Activated gamma-delta T cell treated with Interleukin-2 at 50 U/mL for 16 hours (primary cell): ENCODE measurements at places on chromosomes 7 and 10.

DNA sequence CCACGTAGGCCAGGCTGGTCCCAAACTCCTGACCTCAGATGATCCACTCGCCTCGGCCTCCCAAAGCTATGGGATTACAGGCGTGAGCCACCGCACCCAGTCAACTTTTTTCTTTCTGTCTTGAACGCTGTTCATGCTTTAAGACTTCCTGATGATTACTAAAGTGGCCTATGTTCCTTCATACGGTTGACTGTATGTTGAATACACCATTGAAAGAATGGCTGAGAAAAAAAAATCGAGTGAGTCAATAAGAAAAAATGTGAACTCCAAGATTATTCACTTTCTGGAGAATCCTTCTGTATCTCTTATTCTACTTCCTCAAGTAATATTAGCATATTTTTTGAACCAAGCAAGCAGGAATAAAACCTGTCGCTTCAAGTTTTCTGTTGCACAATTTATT, 955.0 kb downstream of the GATA3 start:
- no peak for DNase-seq

GRCh38 chr10:61452655-61453641, at the start of gene TMEM26:
TSS of gene TMEM26 (minus strand) at chr10:61453381. CDS start at chr10:61453081, 300 bp downstream.
- no peak for DNase-seq

DNA sequence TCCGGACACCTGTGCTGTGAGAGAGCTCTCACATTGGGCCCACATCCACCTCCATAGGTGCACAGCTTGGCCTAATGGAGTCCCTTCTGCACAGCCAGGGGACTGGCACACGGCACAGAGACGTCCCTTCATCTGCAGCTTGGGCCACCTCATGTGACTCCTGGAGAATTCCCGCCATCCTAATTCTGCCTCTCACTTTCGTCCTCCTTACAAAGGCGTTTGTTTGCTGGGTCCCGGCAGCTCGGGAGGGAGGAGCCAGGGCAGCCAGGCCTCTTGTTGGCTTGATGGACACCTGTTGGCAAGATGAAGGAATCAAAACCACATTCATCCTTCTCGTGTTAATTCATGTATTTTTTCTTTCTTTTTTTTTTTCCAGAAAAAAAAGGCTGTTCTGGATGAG, 30.7 kb upstream of the TTYH3 start:
- DNase-seq: no peak

- DNase-seq: no peak
Observed at GRCh38 chr7:108167460-108167859, 37.3 kb upstream of the LAMB4 start.

GRCh38 chr7:102873470-102874165, 39.2 kb upstream of the LRRC17 start:
- no peak for DNase-seq

GRCh38 chr10:78959217-78959923, 109.4 kb upstream of the ZMIZ1 start:
- no peak for DNase-seq

GRCh38 chr10:11475831-11476434, 135.5 kb downstream of the USP6NL start:
- DNase-seq: no peak

GRCh38 chr10:47031211-47031900, 120.1 kb downstream of the PTPN20 start:
- no peak for DNase-seq
